Pancreas (tissue), 10 donors: ENCODE measurements at places on chromosomes 11 and 22.
A peak's percentile ranks its signal among the peaks of the same experiment; 100 is the strongest.

- no peak overlapping the region for H3K4me3 ChIP-seq
- H3K27ac ChIP-seq = no peak overlapping the region
- H3K27me3 ChIP-seq = no peaks in the 10 kb centered on the region
- no peaks in the 10 kb centered on the region for H3K4me1 ChIP-seq
- DNase-seq = no peak
Measured at GRCh38 chr11:47325271-47326041, 27.0 kb downstream of the MYBPC3 start.

- peaks cover 10% of the 10 kb centered on the region for H3K4me1 ChIP-seq
- DNase-seq = peak; percentile 64
- peak overlapping the region; percentile 73 for H3K4me3 ChIP-seq
- H3K27ac ChIP-seq = peak overlapping the region; percentile 87
Measured at GRCh38 chr11:64268893-64269539, 15.4 kb downstream of the BAD start.

- H3K4me1 ChIP-seq = no peaks in the 10 kb centered on the region
- no peaks in the 10 kb centered on the region for H3K27me3 ChIP-seq
- DNase-seq = no peak
- no peaks in the 10 kb centered on the region for H3K36me3 ChIP-seq
- no peak overlapping the region for H3K4me3 ChIP-seq
Measured at GRCh38 chr11:120899720-120900119, 124.2 kb upstream of the TBCEL start.

GRCh38 chr11:50394017-50394416, 361.3 kb downstream of the OR4C45 start:
- no peaks in the 10 kb centered on the region for H3K27me3 ChIP-seq
- no peak overlapping the region for H3K27ac ChIP-seq
- H3K4me3 ChIP-seq = no peak overlapping the region
- DNase-seq = no peak
- no peaks in the 10 kb centered on the region for H3K4me1 ChIP-seq
- no peaks in the 10 kb centered on the region for H3K36me3 ChIP-seq
